Left ventricle myocardium inferior (tissue), 1 donor: ENCODE measurements at places on chromosomes 13 and 19.
A peak's percentile ranks its signal among the peaks of the same experiment; 100 is the strongest.

GRCh38 chr13:100240109-100240779 is 151.4 kb downstream of the PCCA start:
- no peak for DNase-seq

- no peak for DNase-seq
Observed at GRCh38 chr19:35266520-35267352, 2.0 kb upstream of the USF2 start.

GRCh38 chr13:101655435-101655834 is 203.0 kb downstream of the ITGBL1 start:
- DNase-seq, result no peak

GRCh38 chr13:85243831-85244230 is 555.4 kb downstream of the SLITRK6 start:
- no peak for DNase-seq

- DNase-seq, result no peak
Observed at GRCh38 chr19:51719251-51719988, 4.4 kb downstream of the HAS1 start.

GRCh38 chr13:30681843-30682242 is 53.5 kb upstream of the ALOX5AP start:
- no peak for DNase-seq

DNA sequence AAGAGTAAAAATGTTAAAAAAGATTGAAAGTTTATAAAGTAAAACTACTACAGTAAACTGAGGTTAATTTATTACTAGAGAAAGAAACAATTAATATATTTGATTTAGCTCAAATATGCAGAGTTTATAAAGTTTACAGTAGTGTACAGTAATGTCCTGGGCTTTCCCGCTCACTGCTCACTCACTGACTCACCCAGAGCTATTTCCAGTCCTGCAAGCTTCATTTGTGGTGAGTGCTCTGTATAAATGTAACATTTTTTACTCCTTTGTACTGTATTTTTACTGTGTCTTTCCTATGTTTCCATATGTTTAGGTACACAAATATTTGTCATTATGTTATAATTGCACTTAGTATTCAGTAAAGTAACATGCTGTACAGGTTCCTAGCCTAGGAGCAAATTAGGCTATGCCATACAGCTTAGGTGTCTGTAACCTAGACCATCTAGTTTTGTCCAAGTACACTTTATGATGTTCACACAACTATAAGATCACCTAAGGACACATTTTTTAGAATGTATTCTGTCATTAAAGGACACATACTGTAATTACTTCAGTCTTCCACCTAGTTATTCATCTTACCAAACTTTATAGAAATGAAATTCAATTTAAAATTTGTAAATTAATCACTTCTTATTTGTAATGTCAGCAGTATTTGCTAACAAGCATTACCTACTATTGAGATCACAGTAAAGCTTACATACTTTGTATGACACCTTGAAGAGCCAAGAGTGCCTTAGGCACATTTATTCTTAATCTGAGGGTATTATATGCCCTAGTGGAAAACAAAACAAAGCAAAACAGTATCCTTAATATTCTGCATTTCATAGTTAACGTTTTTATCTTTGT is 683.4 kb downstream of the PCDH9 start:
- DNase-seq, result no peak

GRCh38 chr13:80962855-80963254 is 621.9 kb upstream of the SPRY2 start:
- no peak for DNase-seq

DNA sequence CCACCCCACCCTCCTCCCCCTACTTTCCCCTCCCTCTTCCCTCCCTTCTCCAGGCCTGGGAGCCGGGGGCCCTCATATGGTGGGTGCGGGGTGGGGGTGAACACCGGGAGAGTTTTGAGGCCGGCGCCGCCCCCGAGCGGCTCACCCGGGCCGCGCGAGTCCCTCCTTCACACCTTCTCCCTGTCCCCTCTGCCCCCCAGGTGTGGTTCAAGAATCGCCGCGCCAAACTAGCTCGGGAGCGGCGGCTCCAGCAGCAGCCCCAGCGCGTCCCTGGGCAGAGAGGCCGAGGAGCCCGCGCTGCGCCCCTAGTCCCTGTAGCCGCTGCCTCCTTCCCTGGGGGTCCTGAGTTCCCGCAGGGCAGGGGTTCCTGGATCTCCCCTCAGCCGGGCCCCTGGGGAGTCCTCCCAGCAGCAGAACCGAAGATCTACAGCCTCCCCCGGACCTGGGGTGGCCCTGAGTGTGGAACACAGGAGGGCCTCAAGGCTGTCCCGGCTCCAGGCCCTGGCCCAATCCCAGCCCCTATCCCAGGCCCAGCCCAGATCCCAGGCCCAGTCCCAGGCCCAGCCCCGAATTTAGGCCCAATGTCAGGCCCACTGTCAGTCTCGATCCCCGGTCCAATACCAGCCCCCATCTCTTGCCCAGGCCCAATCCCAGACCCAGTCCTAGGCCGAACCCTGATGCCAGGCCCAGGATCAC is 1.7 kb downstream of the TPRX2 start:
- DNase-seq, result no peak

GRCh38 chr19:2986951-2987524 is 9.7 kb downstream of the TLE6 start:
- no peak for DNase-seq

- no peak for DNase-seq
Observed at GRCh38 chr19:19028526-19028925, 4.8 kb downstream of the SUGP2 start.

DNA sequence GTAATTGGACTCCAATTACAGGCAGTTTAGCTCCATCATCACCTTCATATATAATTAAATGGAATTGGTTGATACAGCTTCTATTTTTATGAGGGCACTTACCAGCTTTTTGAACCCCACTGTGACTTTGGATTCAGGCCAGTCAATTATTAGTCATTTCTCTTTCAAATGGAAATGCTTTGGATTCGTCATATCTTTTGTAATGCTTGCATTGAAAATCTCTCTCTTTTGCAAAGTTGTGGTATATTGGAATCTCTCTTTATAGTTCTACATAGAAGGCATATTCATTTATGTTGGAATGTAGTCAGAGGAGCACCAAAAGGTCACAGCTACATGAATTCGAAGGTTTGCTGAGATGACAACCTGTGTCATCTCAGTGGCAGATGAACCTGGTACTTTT is 1074.3 kb upstream of the SLC10A2 start:
- no peak for DNase-seq

DNA sequence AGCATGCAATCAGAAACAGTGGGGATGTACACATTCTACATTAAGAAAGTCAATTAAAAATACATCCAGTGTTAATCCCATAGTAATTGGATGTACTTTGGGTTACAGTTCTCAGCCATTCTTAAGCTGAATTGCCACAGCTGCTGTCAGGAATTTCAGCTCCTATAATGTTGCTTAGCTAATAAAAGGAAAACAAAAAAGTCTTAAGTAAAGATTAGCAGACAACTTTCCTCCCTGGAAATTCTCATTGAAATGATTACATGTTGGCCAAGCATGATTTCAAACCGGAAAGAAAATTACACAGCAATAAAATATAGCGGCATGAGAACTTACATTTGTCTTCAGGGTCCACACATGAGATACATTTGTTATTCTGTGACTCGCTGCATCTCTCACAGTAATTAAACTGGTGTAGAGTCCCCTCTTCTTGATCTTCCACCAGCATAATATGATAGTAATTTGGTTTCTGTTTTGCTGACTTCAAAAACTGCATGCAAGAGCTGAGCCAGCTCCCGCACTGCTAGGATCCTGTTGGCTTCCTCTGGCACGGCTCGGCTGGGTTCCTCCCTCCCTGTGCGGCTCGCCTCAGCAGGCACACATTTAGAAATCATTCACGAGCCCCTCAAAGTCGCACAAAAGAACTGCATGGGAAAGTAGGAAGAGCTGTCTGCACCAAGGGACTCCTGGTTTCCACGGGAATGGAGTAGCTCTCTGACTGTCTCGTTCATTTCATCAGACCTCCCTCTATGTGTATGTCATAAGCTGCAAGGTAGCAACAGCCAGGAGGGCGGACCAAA is at the start of gene HTR2A:
Gene HTR2A (minus strand): TSS at position 713 of the 797 bp plus-strand sequence. CDS start 1,147 bp downstream, outside the sequence.
- DNase-seq, result peak; percentile 23

DNA sequence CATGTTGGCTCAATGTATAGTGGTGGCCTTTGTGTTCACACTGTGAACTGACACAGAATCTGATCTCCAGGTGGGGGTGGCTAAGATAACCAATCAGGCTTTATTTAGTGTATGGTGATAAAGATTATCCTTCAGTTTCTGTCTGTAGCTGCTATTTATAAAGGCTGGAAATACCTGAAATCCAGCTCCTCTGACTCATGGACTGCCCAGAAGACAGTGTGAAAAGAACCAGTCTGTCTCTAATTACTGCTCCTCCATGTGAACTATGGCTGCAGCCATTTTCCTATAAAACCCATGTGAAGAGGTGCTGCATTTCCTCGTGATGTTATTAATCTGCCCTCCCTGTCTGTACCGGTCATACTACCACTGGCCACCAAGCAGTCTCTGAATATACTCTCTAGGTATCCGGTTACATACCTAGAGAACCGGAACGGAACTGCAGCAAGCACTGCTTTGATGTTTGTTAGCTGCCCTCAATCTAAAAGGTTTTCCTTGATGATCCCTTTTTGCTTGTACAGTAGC is 238.0 kb downstream of the LHFPL6 start:
- DNase-seq, result no peak

- DNase-seq, result no peak
Observed at GRCh38 chr19:35168196-35168595, 13.7 kb downstream of the FXYD5 start.

DNA sequence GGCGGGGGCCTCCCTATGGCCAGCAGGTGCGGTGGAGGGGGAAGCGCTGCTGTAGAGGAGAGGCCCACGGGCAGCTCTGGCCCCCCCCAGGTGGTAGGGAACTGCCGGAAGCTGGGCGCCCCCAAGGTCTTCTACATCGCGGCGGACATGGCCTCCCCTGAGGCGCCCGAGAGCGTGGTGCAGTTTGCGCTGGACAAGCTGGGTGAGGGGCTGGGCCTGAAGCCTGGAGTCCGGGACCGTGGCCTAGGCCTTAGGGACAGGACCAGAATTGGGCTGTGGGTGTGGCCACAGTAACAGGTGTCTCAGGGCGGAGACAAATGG is 3.8 kb upstream of the RPL36 start:
- no peak for DNase-seq

- no peak for DNase-seq
Observed at GRCh38 chr13:49241296-49241695, 6.4 kb upstream of the CDADC1 start.

DNA sequence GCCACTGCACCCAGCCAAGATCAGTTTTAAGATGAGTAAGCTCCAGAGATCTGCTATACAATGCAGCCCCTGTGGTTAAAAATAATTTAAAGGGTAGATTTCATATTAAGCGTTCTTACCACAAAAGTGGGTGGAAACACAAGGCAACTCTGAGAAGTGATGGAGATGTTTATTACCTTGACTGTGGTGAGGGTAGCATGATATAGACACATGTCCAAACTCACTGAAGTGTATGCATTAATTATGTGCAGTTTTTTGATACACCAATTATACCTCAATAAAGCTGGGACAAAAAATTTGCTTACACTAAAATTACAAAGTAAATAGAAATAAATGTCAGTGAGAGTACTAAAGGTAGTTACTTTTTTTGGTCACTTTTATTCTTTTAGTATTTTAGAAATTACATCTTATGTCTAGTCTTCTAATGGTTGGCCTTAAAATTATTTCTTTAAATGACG is 696.5 kb downstream of the UQCRFS1 start:
- DNase-seq, result no peak

- no peak for DNase-seq
Observed at GRCh38 chr13:93603043-93603442, 376.4 kb downstream of the GPC6 start.

DNA sequence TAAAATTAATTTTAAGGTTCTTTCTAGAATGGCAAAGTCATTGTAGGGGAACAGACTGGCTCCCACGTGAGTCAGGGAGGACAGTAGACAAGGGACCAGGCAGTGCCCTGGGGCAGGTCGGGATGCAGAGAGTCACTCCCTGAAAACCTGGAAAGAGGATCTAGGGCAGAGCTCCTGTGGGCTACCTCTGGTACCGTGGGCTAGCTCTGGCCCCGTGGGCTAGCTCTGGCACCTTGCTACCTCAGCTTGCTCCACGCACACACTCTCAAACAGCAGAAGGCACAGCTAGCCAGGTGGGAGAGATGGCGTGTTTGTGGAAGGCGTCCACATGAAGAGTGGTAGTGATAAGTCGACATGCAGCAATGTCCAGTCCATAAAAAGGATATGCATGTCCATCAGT is 66.7 kb upstream of the ARHGEF7 start:
- DNase-seq, result no peak

GRCh38 chr19:12293777-12294248 is 870 bp downstream of the ZNF44 start:
- peak; percentile 50 for DNase-seq

- DNase-seq, result peak; percentile 83
Observed at GRCh38 chr19:56120371-56121179, 520 bp downstream of the ZNF787 start.

DNA sequence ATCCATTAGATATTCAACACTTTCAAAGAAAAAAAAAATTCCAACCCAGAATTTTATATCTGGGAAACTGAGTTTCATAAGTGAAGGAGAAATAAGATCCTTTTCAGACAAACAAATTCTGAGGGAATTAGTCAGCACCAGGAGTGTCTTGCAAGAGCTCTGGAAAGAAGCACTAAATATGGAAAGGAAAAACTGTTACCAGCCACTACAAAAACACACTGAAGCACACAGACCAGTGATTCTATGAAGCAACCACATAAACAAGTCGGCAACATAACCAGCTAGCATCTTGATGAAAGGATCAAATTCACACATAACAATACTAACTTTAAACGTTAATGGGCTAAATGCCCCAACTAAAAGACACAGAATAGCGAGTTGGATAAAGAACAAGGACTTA is 368.4 kb upstream of the MIR17HG start:
- no peak for DNase-seq

DNA sequence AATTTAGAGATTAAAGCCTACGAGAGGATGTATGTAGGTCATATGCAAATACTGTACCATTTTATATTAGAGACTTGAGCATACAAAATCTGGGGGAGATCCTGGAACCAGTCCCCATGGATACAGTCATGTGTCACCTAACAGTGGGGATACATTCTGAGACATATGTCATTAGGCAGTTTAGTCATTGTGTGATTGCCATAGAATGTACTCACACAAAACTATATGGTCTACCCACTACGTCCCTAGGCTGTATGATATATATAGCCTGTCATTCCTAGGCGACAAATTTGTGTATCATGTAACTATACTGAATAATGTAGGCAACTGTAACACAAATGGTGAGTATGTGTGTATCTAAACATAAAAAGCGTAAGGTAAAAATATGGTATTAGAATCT is 62.8 kb downstream of the WDFY2 start:
- DNase-seq, result no peak

GRCh38 chr19:11096210-11096841 is 7.1 kb downstream of the LDLR start:
- DNase-seq, result peak; percentile 68
